ENCODE measurements at places on chromosomes 5 and 9.

DNA sequence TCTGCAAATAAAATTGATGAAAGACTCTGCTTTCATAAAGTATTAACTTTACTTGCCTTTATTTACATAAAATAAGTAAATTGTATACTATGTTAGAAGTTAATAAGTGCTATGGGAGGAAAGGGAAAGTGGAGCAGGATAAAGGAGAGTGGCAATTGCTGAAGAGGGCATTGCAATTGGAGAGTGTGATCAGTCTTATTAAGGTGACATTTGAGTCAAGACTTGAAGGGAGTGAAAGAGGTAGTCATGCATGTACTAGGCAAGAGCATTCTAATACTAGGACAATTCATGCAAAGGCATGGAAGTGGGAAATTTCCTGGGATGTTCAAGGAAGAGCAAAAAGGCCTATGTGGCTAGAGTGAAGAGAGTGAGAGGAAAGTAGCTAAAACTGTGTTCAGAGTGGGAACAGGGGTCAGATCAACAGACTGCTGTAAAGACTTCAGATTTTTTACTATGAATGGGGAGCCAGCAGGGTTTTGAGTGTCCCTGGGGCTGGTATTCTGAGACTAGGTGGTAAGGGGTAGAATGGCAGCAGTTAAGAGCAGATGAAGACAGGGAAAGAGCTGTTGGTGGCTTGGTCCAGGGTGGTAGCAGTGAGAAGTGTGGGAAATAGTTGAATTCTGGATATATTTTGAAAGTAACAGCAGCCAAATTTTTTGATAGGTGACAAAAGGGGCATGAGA, 182.3 kb upstream of the RIOK2 start:
- no peak for DNase-seq

- DNase-seq: peak; percentile 13
Observed at GRCh38 chr9:4293293-4293941, 6.5 kb downstream of the GLIS3 start.

- no peak for DNase-seq
Observed at GRCh38 chr5:135266303-135266635, 132.8 kb downstream of the MACROH2A1 start.

DNA sequence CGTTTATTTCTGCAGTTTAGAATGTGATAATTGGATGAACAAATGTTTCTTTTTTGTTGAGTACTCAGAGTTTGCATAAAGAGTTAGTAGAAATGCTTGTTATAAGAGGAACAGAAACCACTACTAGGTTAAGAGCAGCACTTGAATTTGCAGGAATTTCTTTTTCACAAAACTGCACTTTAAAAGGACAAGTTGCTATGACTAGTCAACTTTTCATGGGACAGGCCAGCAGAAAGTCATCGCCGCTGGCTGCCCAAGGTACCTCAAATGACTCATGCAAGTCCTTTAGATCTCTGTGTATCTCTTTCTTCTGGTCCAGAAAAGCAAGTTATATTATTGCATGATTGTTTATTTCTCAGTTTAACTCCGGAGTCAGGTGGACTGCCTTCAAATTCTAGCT, 97.3 kb upstream of the HMHB1 start:
- DNase-seq: no peak

GRCh38 chr5:153791339-153791738, 247.4 kb downstream of the FAM114A2 start:
- DNase-seq: no peak

- DNase-seq: no peak
Observed at GRCh38 chr9:134558124-134558905, 83.3 kb upstream of the COL5A1 start.

DNA sequence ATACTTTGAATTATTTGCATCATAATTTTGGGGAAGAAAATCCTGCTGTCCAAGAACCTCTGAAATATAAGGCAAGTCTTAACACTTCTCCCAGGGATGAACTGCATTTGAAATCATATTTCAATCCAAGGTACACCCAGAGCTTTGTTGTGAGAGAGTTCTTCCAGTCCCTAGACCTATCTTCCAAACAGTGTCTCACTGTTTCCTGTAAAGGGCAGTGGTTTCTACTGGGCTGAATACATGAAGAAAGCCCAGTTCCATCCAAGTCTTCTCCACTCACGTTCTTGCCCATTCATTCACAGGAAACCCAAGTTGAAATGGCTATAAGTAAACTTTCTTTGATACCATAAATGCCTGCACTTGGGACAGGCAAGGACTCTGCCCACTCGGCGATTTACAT, 108.3 kb upstream of the LHFPL2 start:
- no peak for DNase-seq

- DNase-seq: no peak
Observed at GRCh38 chr5:161007879-161008278, 155.9 kb upstream of the ATP10B start.

Measured in CD4-positive, alpha-beta T cell (primary cell).